ENCODE measurements at places on chromosomes 3 and 15.

GRCh38 chr3:138197058-138197457 lies 10.0 kb downstream of the ARMC8 start:
- no peak for DNase-seq

GRCh38 chr3:87025661-87026645 lies 35.0 kb upstream of the VGLL3 start:
- no peak for DNase-seq

DNA sequence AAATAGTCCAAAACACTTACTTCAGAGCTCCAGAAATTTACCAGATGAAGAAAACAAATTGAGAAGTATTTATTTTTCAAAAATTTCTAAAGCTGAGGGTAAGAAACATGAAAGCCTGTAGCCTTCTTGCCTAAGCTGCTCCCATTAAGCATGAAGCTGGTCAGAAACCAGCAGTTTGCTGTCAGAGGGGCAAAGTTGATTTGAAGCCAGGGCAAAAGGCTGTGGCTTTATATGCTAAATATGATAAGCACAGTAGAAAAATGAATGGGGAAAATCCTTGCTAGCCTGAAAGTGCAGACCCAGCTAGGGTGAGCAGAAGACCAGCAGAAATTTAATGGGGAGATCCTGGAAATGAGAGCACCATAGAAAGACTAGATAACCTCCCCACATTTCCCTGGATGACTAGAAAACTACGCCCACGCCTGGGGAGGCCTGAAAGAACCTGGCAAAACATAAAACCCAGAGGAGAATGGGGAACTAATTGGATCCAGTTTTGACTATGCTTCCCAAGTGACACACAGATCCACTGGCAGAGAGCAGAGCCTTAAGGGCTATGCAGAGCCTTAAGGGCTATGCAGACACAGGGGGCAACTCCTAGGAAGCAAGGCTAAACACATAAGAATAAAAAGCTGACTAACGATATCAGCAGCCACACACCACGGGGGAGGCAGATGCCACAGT lies 43.0 kb upstream of the HEG1 start:
- DNase-seq: no peak

- no peak for DNase-seq
Measured at GRCh38 chr3:49329186-49329585, 10.7 kb downstream of the USP4 start.

- DNase-seq: no peak
Measured at GRCh38 chr15:65666257-65666656, 44.5 kb downstream of the SLC24A1 start.

GRCh38 chr15:52289629-52290081 lies 5.9 kb downstream of the MYO5C start:
- DNase-seq: no peak

- no peak for DNase-seq
Measured at GRCh38 chr3:26307192-26307591, 315.4 kb upstream of the LRRC3B start.

DNA sequence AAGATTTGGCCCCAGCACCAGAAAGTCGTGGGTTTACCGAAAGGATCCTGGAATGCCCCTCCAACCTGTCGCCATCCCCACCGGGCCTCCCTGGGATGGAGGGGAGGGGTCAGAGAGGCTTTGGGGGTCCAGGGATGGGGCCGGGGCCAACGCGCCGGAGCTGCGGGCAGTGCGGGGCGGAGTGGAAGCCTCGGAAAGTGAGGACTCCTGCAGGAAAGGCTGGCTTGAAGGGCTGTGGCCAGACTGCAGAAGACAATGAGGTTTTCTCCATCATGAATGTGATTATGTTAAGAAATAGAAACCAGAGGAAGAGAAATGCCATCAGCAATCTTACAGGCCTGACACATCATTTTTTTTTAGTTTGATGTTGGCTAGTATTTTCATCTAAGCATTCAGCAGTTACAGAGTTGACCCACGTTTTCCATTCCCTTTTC lies 738 bp downstream of the YEATS2 start:
- DNase-seq: no peak

GRCh38 chr15:37984368-37984767 lies 49.9 kb downstream of the TMCO5A start:
- DNase-seq: no peak

DNA sequence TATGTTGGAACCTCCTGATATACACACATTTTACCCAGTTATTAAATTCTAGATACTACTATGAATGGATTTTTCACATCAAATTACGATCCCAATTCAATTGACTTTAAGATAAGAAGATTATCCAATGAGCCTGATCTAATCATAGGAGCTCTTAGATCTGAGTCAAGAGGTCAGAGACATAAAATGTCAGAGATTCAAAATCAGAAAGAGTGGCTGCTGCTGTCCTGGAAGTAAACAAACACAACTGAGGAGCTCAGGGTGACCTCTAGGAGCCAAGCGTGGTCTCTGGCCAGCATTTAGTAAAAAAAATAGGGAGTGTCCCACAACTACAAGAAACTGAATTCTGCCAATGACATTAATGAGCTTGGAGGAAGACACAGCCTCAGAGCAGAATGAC lies 557.1 kb upstream of the CBLB start:
- DNase-seq: no peak

DNA sequence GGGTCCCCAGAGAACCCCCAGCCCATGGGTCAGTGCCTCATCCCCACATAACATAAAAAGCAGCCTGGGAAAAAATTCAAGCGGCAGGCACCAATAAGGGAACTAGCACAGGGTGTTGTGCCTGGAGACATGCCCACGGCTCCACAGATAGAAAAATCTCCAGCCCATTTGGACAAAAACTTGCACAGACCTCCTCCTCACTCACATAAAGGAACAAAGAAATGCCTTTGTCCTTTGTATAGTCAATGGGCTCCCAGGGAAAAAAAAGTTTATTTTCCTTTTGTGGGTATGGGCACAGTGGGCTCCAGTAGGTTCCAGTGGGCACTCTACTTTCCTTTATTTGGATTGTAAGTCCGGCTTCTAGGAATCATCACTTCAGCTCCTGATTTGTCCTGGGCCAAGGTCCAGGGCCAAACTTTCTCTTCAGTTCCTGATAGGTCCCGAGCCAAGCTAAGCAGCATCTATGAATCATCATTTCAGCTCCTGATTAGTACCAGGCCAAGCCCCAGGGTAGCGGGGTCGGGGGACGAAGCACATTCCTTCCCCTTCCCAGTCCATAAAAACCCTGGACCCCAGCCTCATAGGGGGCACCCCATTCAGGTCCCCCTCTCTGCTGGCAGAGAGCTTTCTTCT lies 1.6 kb upstream of the DNAH12 start:
- no peak for DNase-seq

- DNase-seq: no peak
Measured at GRCh38 chr3:76026379-76026778, 241.0 kb upstream of the ZNF717 start.

DNA sequence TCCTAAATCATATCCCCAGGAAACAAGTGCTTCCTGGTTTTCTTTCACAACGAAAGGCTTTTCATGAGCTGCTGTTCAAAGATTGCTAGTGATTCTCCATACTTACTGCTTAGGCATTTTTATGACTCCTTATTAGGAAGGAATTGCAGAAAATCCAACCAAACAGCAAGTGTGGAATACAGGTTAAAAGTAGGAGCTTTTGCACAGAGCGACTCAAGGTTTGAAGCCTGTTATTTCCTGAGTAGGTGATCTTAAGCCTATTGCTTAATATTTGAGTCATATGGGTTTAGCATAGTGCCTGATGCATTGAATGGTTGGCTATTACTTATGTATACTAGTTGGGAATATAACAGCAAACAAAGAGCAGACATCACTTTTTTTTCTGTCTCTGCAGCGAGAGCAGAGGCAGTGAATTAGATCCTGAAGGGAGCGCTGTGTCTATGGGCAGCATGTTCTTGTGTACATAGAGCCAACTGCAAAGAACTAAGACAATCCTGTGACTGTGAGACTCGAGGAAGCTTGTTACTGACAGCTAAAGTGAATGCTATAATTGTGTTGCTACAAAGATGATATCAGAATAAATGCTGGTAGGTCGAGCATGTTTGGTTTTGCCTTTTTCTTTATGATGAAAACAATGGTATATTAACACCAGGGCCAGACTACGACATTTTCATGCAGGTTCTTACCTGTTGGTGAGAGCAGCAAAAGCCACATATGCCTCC lies 6.3 kb downstream of the TM4SF1 start:
- no peak for DNase-seq

DNA sequence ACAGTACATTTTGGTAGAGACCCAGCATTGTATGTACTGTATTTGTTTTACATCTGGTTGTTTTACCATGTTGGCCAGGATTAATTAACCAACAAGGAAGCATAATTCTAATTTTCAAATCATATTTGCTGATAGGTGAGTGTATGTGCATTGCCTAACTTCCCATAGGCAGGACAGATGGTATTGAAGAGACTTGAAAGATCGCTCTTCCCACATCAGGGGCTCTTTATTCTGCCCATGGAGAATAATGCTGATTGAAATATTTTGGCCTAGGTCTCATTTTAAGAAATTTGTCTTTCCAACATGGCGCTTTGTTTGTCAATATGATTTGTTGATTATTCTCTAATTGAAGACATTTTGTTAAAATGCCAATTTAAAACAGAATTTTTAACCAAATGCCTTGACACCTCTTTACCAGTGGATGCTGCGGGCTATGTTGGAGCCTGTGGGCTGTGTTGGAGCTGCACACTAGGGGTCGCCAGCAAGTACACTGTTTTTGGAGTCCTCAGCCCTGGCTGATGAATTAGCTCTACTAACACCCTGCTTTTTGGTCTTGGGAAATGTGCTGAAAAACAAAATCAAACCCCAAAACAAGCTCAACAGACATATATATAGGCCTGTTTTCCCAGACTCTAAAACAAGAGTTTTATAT lies 5.3 kb downstream of the P2RY12 start:
- peak; percentile 49 for DNase-seq

- no peak for DNase-seq
Measured at GRCh38 chr3:194154346-194154745, 18.4 kb downstream of the HES1 start.

DNA sequence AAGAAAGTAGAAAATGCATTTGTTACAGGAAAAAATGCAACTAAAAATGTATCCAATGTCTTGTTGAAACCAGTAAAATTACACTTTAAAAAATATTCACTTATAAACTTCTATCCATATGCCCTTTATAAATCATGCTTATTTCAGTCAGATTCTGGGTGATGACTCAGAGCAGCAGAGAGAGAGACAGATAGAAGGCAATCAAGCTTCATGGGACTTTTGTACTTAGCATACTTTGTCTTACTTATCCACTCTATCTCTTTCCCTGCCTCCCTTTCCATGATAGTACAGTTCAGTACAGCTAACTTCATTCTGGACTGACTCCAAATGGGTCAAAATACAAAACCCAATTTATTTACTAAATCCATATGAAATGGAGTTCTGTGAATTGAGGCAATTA lies 1438.2 kb downstream of the ZPLD1 start:
- no peak for DNase-seq

- DNase-seq: no peak
Measured at GRCh38 chr15:70834999-70835398, 19.0 kb downstream of the LARP6 start.

DNA sequence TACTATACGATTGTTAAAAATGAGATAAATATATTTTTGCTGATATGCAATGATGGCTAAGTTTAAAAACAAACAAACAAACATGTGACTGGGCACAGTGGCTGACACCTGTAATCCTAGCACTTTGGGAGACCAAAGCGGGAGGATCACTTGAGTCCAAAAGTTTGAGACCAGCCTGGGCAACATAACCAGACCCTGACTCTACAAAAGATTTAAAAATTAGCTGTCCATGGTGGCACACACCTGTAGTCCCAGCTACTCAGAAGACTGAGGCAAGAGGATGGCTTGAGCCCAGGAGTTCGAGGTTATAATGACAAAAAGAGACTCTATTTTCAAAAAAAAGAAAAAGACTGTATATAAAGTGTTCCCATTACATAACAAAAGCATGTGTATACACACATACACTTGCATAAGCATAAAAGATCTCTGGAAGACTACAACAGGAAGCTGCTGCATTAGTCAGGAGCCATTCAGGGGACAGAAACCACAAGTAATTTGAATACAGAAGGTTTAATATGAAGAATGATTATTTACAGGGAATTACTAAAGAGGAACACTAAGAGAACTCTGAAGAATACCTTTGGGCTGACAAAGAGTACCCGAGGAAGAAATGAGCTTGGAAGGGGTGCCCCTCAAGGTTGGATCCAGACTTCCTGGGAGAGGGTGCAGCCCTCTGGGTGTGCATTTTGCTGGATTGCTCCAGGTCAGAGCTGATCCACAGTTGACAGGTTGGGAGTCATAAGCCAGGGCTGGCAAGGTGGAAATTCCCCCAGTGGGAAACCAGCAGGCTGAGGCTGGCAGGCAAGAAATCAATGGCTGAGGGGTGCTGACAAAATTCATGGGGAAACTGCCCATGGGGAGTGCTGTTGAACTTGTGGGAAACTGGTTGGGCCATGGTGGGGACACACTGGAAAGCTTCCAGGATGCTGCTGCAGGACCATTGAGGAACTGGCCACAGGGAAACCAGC lies 9.3 kb upstream of the TM4SF18 start:
- DNase-seq: no peak

DNA sequence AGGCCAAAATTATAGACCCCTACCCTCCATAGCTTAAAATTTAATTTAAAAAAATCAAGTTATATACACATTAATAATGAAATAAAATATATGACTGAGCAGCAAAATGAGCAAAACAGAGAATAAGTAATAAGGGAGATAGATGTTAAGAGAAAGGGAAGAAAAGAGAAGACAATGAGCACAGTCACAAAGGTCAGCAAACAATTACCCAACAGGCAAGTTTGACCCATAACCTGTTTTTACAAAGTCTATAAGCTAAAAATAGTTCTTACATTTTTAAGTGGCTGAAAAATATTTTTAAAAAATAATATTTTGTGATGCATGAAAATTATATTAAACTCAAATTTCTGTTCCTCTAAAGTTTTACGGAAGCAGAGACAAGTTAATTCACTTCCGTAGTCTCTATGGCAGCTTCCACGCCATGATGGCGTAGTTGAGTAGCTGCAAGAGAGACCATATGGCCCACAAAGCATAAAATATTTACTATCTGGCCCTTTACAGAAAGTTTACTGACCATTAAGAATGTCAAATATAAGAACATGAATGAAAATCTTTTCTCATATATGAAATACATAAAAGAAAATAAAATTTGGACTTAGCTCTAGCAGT lies 47.5 kb downstream of the ACAP2 start:
- DNase-seq: no peak

- no peak for DNase-seq
Measured at GRCh38 chr3:193815246-193816027, 222.4 kb downstream of the OPA1 start.

- no peak for DNase-seq
Measured at GRCh38 chr15:70566989-70567388, 196.4 kb downstream of the UACA start.

Data from Right ventricle myocardium superior (tissue), 1 donor.